IPS DF 6.9 (cell line): ENCODE measurements at places on chromosomes 3 and 15.

DNA sequence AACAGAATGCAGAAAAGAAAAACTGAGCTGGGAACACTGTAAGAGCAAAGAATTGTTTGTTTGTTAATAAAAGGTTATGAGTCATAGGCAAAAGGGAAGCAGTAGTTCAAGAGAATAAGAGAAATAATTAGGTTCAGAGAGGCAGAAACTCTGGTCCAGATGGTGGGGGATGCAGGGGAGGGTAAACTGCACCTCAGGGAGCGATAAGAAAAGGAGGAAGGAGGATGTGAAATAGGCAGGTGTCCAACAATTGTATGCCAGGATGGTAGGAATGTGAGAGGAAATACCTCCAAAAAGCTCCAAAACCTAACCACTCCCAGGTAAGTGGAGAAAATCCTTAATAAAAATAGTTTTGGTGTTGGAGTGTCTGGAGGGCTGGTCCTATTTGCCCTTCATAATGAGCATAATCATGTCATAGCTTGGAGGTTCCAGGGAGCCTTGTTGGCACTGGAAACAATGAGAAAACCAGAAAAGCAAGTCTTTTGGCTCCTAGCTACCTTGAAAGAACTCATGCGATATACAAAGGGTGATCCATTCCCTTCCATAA is 405.4 kb upstream of the TBL1XR1 start:
- DNase-seq: no peak

- no peak for DNase-seq
These were observed 160.5 kb downstream of the ANO10 start for GRCh38 chr3:43461345-43461744.

GRCh38 chr3:119562307-119562961 is 3.0 kb upstream of the CD80 start:
- DNase-seq: no peak

- no peak for DNase-seq
These were observed at the start of gene TNFAIP8L3 for GRCh38 chr15:51094606-51095569. Gene TNFAIP8L3 (minus strand): TSS chr15:51094906. CDS start chr15:51094595, 311 bp downstream.

DNA sequence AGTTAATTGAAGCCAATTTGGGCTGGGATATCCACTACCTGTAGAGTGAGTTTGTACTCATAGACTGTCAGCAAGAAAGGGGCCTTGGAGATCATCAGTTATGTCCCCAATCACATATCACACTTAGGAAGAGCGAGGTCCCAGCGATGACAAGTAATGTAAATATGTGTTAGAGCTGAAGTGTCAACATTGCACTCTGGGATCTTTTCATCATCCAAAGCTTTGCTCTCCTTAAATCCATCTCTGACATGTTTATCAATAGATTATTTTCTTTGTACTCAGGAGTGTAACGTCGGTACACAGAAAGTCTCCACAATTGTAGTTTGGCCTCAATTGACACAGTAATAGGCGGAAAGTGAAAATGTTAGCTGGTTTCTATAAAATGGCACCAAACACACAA is 113.7 kb upstream of the TPRG1 start:
- no peak for DNase-seq

- no peak for DNase-seq
These were observed 13.9 kb upstream of the SORD start for GRCh38 chr15:45009046-45009445.

DNA sequence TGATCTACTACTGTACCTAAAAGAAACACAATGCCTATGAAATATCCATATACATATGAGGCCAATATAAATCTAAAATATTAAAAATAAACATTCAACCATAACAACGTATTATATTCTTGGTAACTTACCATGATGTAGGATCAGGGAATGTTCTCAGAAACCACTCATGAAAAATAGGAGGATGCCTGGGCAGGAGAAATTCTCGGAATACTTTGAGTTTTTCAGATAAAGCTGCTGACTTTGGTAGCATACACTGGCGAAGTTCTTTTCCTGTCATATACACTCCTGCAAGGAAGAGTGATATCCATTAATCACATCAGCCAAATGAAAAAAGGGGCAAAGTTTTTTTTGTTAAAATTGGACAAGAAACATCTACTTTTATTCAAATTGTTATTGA is 11.3 kb upstream of the XRN1 start:
- DNase-seq: no peak

- no peak for DNase-seq
These were observed 127.1 kb downstream of the ASB7 start for GRCh38 chr15:100729461-100729860.

DNA sequence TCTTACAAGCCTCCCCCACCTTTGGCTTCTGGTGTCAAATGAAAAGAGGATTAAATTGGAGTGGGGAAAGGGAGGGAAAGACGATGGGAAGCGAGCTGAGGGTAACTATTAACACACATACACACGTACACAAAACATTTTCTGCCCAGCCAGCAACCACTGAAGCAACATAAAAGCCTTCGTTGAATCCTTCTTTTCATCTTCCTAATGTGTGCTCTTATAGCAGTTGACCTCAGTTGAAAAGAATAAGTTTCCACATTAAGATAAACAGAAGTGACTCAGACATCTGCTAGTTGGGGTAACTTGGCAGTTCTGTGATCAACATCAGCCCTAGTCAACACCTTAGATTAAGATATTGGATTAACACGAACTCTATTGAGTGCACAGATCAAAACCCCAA is 558.5 kb downstream of the MECOM start:
- no peak for DNase-seq

GRCh38 chr3:127999509-128000106 is 52.6 kb upstream of the SEC61A1 start:
- no peak for DNase-seq

DNA sequence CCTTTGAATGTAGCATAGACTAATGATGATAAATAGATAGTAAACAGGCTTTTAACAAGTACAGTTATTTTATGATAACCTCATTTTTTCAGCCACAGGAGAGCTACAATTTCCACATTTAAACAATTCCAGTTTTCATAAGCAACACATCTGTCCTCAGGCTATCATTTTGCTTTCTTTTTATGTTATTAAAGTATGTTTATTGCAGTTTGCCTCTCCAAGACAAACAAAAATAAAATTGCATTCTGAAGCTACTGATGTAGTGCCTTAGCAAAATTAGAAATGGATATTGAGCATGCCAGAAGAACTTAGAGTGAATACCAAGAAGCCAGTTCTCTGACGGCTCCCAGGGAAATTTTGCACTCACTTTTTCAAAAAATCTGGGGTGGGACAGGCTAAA is 140.6 kb upstream of the ABHD17C start:
- DNase-seq: no peak

GRCh38 chr3:195137638-195138588 is 133.0 kb downstream of the XXYLT1 start:
- DNase-seq: no peak

GRCh38 chr3:51735039-51735438 is 28.2 kb downstream of the GRM2 start:
- DNase-seq: no peak

DNA sequence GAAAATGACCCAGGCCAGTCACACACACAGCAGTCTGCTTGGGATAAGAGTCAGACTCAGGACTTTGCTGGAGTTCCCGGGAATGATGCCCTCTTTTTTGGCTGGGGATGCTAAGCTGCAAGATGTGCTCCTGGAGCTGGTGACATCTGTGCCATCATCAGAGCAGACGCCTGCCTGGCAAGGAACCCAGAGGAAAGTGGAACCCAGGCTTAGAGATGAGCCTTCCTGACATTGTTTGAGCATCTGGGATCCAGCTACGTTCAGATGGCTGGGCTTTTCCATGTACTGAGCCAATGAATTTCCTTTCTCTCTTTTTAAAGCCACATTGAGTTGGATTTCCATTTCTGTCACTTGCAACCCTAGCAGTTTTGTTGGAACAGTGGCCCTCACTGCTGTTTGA is 53.3 kb downstream of the EBLN2 start:
- no peak for DNase-seq

DNA sequence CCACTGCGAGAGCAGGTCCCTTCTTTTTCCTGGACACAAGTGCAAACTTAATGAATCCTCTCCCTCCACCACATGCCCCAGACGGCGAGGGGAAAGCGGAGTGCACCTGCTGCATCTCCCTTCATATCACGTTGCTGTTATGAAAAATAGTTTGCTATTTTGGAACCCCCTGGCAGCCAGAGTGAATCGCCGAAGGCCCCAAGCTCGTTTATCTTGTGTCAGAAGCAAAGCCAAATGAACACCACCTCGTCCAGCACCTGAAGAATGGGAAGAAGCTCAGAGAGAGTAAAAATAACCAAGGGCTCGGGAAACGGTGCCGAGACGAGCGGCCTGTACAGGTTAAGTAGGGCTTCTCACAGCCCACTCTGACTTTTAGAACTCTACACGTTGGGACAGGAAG is 394.6 kb upstream of the RORA start:
- DNase-seq: no peak
